T-helper 1 cell (primary cell): ENCODE measurements at places on chromosomes 3 and 15.

GRCh38 chr3:4987538-4988296, 8.5 kb downstream of the BHLHE40 start:
- DNase-seq = no peak

DNA sequence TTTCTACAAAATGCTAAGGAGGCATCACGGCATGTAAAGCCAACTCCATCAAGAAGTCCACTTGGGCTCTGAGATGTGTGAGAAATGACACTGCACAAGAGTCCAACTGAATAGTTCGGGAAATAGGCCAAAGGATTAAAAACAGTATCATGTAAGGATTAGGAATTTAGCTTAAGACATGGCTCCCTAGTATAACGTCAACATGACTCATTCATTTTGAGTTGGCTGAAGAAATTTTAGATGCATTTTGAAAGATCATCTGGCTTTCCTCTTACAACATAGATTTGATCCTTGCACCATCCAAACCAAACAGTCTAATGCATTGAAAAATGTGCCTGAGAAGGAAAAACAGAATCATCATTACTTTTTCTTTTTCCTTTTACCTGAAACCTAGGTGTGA, 109.3 kb upstream of the MME start:
- no peak for DNase-seq

- no peak for DNase-seq
Observed at GRCh38 chr3:188316021-188316722, 162.2 kb downstream of the LPP start.

- DNase-seq = no peak
Observed at GRCh38 chr3:161096771-161097367, 8.3 kb downstream of the B3GALNT1 start.
